Activated T-helper 1 cell treated with Interleukin-2 at 50 U/mL for 16 hours (primary cell): ENCODE measurements at places on chromosomes 3 and 15.

- DNase-seq: no peak
Measured at GRCh38 chr3:132726341-132726823, 4.2 kb upstream of the NPHP3 start.

DNA sequence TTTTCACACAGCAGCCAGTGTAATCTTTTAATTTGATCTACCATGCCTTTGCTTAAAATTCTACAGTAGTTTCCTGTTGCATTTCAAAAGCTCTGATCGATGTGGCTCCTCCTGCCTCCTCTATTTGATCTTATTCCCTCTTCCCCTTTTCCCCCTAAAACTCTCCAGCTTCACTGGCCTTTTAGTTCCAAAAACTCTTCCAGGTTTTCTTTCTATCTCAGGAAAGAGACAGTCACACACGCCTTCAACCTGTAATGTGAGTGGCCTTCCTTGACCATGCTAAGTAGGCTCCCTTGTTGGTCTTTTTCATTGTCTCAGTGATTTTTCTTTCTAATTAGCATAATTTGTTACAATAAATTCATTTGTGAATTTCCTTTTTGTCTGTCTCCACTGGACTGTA is 985 bp downstream of the TEX9 start:
- no peak for DNase-seq

DNA sequence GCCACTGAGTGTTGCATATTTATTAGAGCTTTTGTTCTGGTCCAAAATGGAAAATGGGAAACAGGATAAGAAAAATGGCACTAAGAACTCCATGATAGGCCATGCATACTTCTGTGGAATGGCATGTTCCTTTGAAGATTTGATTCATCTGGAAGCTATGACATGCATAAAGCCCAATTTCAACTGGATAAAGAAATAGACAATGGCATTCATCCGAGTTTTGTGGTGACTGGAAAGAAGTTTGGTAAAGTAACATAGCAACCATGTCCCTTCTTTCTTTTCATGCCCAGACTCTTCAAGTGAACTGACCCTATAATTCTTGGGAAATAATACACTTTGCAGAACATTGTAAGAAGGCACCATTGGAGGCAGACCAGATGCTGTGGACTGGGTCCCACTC is 368.4 kb upstream of the IL12A start:
- DNase-seq: no peak

GRCh38 chr15:59371458-59372351 is 966 bp downstream of the MYO1E start:
- DNase-seq: no peak

DNA sequence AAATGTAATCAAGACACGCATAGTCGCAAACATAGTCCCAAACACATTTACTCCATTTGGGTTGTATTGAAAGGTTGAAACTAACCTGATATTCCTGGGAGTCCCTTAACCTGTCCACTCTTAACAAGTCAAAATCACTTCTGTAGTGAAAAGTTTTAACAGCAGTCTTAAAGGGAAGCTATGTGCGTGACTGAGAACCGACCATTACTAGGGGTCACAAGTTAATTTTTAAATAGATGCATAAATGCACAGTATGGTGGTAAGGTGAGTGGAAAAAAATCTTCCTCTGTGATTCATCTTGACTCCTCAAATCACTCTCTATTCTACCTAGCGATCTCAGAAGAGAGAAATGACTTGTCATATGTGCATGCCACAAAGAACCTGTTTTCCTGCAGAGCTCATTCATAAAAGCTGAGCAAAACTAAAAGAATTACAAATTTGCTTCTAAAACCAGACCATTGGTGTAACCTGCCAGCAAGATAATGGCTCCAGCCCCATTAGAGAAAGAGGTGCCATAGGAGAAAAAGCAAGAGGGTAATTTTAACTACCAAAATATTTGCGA is 4.8 kb downstream of the GPR15 start:
- no peak for DNase-seq

DNA sequence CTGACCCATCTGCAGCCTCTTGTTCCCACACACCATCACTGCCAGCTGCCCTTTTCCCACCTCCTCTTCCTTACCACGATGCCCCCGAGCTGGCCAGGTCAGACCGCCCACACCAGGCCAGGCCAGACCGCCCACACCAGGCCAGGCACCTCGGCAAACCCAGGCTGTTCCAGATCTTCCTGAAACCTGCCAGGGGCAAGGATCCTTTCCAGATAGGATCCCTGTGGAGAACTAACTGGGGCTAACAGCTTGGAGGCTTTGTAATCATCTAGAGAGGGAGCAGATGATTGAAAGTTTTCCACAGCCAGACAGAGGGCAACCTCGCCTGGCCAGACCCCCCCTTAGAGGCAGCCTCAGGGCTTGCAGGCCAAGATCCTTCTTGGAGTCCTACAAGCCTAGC is 287.3 kb upstream of the TLE3 start:
- no peak for DNase-seq

GRCh38 chr15:23467110-23467600 is 20.1 kb upstream of the GOLGA6L2 start:
- no peak for DNase-seq

- DNase-seq: no peak
Measured at GRCh38 chr15:90483012-90483307, 46.8 kb upstream of the CRTC3 start.

- DNase-seq: no peak
Measured at GRCh38 chr15:79071901-79072300, 18.7 kb downstream of the RASGRF1 start.

- DNase-seq: no peak
Measured at GRCh38 chr15:37524601-37525000, 409.8 kb upstream of the TMCO5A start.

DNA sequence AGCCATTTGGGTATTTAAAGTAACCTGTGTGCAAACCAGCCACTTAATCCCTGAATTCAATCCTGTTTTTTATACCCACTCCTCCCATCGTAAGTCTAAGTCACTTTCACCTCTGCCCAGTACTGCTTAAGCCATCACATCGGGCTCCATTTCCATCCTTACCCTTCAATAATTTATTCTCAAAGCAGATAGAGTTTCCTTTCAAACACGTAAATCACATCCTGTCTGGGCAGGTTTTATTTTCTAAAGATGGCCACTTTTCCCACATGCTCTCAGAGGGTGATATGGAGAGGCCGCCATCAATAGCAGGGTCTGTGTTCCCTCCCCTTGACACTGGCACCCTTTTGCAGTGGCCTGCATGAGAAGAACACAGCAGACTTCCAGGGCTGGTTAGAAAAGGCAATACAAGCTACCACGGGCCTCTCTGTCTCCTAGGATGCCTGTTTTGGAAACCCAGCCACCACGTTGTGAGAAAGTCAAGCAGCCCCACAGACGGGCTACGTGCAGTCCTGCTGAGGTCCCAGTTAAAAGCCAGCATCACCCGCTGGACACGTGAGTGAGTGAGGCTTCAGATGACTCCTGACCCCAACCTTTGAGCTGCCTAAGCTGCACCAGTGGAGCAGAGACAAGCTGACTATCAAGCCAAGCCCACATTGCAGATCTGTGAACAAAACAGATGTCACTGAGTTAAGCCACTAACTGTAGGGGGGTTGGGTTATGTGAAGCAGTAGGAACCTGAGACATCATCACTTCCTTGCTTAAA is 241.8 kb upstream of the SLCO3A1 start:
- DNase-seq: no peak

DNA sequence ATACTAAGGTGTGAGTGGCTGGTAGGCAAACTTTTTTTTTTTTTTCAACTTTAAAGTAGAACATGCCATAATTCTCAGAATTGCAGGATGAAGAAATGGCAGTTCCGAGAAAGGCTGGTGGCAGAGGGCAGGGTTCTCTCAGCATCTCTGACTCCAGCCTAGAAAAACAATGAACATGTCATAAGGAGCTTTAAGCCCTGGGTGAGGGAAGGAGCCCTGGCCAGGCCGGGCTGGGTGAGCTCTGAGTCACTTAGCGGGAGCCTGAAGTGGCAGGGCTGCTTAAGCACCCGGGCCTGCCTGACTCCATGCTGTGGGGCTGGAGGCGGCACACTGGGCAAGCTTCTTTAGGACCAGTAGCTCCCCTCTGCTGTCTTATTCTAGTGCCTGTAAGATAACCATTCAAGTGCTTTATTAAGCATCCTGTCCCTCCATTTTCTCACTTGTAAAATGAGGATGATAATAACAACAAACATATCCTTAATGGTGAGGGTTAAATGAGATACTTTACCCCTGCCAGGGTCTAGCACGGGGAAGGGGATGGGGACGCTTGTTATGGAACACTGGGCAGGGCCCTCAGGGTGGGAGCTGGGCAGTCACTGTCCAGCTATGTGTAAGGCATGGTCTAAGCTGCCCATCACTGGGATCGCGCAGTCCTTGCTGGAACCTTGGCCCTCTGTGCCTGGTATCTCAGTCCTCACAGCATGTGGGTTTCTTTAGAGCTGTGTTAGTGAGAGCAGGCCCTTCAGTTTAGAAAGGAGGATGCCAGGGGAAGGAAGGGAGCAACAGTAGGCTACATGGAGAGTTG is 18.4 kb downstream of the SMAD6 start:
- DNase-seq: no peak

GRCh38 chr3:9600597-9600996 is 47.0 kb upstream of the LHFPL4 start:
- no peak for DNase-seq

DNA sequence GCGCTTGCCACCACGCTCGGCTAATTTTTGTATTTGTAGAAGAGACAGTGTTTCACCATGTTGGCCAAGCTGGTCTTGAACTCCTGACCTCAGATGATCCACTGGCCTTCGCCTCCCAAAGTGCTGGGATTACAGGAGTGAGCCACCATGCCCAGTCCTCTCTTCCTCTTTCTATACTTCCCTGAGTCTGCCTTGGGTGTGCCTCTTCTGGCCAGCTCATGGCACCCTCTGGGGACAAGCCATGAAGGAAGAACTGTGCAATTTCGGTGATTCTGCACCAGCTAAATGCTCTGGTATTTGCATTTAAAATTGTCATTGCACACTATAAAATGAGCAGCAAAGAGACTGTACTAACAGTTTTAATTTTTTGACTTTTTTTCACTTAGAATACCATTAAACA is 66.6 kb downstream of the IL20RB start:
- no peak for DNase-seq

DNA sequence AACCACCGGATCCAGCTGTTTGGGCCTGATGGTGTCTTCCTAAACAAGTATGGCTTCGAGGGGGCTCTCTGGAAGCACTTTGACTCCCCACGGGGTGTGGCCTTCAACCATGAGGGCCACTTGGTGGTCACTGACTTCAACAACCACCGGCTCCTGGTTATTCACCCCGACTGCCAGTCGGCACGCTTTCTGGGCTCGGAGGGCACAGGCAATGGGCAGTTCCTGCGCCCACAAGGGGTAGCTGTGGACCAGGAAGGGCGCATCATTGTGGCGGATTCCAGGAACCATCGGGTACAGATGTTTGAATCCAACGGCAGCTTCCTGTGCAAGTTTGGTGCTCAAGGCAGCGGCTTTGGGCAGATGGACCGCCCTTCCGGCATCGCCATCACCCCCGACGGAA is 60.1 kb upstream of the CCR4 start:
- DNase-seq: no peak

GRCh38 chr15:48336940-48337339 is 5.7 kb downstream of the DUT start:
- DNase-seq: no peak

GRCh38 chr3:61172684-61173083 is 78.6 kb downstream of the FHIT start:
- DNase-seq: no peak

DNA sequence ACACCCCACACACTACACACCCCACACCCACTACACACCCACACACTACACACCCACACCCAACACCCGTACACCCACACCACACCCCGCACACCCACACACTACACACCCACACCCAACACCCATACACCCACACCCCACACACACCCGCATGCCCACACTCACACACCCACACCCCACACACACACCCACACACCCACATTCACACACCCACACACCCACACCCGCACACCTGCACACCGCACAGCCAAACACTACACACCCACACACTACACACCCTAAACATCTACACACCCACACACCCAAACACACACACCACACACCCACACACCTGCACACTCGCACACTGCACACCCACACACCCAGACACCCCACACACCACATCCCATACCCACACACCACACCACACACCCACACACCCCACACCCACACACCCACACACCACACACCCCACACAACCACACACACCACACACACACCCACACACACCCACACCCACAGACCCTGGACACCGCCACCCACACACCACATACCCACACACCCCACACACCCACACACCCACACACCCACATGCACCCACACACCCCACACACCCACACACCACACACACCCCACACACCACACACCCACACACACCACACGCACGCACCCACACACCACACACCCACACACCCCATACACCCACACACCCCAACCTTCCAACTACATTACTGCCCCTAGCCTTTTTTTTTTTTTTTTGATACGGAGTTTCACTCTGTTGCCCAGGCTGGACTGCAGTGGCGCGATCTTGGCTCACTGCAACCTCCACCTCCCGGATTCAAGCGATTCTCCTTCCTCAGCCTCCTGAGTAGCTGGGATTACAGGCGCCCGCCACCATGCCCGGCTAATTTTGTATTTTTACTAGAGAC is 16.9 kb downstream of the CEP19 start:
- no peak for DNase-seq

- no peak for DNase-seq
Measured at GRCh38 chr3:134029256-134029733, 430 bp downstream of the SLCO2A1 start.

DNA sequence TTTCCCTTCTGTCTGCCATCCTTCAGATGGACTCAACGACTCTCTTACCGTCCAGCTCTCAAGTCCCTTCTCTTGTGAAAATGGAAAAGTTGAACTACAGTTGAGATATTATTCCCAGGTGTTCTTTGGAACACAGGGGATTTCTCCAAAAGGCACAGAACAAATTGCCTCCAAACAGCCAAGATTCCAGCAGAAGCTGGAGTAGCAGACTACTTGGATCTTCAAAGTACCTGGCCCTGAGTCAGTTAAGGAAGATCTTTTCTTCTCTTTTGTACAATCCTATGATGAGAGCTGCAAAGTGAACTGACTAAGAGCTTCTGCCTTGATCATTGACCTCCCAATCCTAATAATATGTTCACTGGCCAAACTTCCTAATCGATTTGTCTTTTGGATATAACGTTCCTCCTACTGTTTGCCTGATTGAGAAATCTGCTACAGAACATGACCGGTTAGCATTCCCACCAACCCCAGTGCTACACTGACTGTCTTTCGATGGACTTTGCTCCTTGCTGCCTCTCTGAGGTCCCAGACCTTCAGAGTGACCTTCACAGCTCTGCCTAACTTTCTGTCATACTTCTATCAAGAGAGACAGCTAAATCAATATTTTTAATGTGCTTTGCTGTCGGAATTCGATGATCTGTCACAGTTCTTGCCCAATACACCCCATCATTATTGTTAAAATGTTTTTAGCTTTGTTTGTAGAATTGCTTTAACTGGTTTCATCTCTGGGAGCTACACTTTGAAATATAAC is 21.9 kb downstream of the PAQR9 start:
- no peak for DNase-seq

- DNase-seq: no peak
Measured at GRCh38 chr15:33941279-33942063, 26.8 kb upstream of the CHRM5 start.

DNA sequence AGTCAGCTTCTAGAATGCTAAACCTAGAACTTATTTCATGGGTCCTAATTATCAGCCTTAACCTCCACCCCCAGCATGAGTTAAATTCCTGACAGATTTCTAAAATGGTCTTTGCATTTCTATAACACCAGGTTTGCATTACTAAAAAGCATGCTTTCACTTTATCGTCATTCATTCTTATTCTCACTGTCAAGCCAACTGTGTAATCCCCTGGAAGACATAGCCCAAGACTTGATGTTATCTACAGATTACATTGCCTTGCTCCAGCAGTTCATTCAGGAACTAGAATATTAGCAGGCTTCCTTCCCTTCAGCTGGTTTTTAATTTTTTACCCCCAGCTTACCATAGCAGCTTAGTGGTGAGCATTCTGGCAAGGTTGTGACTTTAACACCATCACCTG is 184.0 kb downstream of the SLCO3A1 start:
- DNase-seq: no peak
